Cerebellum (tissue), 4 donors: ENCODE measurements at places on chromosomes 1 and 21. TPM values are rescaled to one million over a fixed set of nuclear protein-coding genes. Genes with fewer than 3 reads are reported as not detected.

Gene SETD4
- 26.9 TPM for total RNA-seq

GRCh38 chr1:47188791-47189785, 748 bp downstream of the PDZK1IP1 start:
- no peak for DNase-seq

DNA sequence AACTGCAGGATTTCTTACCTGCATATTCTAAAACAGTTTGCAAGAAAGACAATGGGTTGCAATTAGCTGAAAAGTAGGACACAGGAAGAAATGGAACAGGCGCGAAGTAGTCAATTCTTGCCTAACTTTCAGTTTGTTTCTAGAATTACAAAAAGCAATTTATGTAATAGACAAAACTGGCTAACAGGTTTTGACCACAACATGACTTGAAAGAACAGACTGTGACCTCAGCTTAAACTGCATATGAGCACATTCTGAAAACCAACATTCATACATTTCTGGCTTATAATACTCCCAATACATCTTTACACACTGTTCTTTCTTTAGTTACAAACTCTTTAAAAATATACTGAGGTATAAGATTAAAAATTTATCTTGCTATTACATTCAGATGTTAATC, 405.9 kb upstream of the B3GALT2 start:
- no peak for DNase-seq

Gene PCP4
- 23.8 TPM for total RNA-seq

DNA sequence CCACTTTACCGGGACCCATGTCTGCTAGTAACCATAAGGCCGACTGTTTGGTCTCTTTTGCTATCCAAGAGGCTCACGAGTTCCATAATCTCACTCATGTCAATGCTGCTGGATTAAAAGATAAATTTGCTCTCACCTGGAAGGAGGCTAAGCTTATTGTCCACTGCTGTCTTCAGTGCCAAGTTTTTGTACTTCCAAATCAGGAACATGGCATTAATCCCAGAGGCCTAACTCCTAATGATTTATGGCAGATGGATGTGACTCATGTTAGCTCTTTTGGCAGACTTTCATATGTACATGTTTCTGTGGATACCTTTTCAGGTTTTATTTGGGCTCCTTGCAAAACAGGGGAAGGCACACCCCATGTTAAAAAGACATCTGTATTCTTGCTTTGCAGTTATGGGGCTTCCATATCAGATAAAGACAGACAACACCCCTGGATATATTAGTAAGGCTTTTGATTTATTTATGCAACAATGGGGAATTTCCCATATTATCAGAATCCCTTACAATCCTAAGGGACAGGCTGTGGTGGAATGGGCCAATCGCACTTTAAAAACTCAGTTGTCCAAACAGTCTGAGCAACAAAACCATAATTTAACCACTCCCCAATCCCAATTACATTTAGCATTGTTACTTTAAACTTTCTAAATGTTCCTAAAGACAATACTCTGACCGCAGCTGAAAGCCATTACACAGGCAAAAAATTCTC, 162.7 kb downstream of the IER5 start:
- DNase-seq, result peak; percentile 60

Gene SPRR4
- not detected for total RNA-seq

Gene G0S2
- total RNA-seq, result 1.2 TPM

GRCh38 chr1:247210376-247211117, 38.7 kb upstream of the ZNF124 start:
- peak; percentile 96 for DNase-seq

Gene TCEA3
- 4.7 TPM for total RNA-seq

Gene TFF3
- not detected for total RNA-seq

GRCh38 chr21:15098908-15099307, 34.1 kb upstream of the NRIP1 start:
- no peak for DNase-seq

Gene CXADR
- total RNA-seq, result 139 TPM

Gene BTG2
- total RNA-seq, result 17.4 TPM
